ENCODE measurements at places on chromosomes 1 and 21.

DNA sequence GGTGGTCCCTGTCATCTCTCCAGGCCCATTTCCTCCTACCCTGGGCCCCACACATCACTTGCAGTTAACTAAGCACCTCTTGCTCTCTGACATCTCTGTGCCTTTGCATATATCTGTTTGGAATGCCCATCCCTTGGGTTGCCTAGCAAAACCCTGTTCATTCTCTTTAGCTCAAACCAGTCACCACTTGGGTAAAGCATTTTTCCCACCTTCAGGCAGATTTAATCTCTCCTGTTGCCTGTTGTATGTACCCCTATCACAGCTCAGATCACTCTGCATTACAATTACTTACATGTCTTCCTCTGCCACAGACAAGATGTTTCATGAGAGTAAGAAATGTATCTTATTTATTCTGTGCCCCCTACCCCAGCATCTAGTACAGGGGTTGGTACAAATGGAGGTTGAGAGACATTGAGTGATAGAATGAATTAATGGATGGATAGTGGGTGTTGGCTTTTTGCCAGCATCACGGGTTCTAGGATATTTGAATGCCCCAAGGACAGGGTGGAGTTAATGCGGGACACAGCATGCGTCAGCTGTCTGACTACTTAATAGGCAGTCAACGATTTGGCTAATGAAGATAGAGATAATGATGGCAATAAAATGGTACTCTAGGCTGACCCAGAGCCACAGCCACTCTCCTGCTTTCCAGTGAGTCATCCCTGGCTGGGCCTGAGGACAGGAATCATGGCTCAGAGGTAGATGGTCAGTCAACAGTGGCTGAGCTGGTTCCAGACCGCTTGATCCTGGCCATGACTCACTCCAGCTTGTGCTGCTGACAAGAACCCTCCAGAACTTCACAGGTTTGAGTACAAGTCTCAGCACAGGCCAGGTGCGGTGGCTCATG lies 6.5 kb downstream of the NR0B2 start:
- no peak for DNase-seq

DNA sequence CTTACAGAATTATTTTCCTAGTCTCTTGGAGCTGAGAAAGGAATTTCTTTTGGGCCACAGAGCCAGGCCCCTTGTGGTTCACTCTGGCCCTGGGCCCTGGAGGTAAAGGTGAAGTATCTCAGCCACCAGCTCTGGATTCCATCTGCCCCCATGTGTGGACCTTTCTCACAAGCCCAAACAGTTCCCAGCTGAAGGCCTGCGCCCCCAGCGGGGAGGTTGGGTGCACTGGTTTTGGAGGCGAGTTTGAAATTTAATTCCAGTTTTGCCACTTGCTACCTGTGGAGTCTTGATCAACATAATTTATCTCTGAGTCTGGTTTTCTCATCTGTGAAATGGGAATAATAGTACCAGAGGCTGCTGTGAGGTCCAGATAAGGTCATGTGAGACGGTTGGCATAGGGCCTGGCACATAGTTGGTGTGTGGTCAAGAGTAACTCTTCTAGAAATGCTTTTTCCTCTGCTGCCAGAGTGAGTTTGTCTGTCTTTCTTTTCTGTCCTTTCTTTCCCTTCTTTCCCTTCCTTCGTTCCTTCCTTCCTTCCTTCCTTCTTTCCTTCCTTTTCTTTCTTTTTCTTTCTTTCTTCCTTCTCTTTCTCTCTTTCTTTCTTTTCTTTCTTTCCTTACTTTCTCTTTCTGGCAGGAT lies 6.1 kb downstream of the AGTRAP start:
- no peak for DNase-seq

DNA sequence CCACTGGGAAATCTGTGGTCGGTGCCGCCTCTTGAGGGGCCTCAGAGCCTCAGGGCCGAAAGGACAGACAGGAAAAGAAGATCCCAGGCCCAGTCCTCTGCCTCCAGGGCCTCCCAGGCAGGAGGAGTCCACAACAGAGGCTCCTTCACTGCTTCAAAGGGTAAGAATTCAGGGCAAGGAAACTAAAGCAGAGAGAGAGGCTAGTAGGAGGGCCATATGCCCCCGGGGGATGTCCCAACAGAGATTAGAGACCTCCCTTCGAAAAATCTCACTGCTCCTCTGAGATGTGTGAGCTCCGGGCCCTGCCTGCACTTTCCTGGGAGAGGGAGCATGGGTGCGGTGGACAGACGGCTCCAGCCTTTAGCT lies 465.9 kb downstream of the NPHP4 start:
- DNase-seq = no peak

DNA sequence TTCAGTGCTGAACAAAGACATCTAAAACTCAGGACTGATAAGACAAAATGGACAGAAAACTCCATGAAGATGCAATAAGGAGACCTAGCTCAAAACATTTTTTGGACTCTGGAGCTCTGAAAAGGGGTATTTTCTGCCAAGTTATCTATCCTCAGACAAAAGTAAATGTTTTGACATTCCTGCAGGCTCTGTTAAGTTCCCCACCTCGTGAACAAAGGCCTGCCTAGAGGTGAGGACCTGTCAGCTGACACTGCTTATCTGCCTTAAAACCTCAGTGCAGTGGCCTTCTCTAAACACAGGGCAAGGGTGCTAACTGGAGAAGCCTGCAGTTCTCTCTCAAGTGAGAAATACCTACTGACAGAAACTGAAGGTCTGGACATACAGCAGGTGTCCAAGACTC lies 41.1 kb downstream of the COLGALT2 start:
- no peak for DNase-seq

DNA sequence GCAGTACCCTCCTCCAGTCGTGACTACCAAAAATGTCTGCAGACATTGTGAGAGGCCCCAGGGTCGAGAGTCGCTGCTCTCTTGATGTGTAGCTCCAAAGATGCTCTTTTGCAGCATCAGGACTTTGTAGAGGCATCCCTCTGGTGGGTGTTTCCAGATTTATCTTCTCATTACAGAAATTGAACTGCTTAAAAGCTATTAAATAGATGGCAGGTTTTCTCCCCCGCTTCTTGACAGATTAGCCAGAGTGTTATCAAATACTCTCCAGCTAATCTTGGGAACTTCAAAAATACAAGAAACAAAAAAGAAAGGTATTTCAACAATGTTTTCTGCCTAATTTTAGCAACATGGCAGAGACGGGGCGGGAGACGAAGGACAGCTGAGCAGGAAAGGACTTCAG lies 265.2 kb downstream of the KIF26B start:
- DNase-seq = no peak

GRCh38 chr1:108925920-108926319 lies 37.4 kb downstream of the CLCC1 start:
- DNase-seq = no peak

DNA sequence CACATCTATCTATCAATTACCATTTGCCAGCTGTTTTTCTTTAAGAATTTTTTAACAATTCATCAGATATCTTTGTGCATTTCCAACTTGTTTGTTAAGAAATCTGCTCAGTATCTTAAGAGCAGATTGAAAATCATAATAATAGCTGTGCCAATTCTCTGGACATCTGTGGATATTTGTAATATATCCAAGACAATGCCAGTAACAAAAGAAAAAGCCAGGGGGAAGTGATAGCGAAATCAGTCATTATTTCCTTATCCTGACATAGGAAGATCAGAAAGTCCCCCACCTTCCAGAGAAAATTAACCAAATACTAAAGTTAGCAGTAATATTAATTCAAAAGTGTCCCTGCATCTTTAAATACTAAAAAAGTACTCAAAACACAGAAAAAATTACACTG lies 217.1 kb downstream of the RERE start:
- no peak for DNase-seq

GRCh38 chr1:5423109-5423508 lies 569.1 kb downstream of the NPHP4 start:
- peak; percentile 5 for DNase-seq

DNA sequence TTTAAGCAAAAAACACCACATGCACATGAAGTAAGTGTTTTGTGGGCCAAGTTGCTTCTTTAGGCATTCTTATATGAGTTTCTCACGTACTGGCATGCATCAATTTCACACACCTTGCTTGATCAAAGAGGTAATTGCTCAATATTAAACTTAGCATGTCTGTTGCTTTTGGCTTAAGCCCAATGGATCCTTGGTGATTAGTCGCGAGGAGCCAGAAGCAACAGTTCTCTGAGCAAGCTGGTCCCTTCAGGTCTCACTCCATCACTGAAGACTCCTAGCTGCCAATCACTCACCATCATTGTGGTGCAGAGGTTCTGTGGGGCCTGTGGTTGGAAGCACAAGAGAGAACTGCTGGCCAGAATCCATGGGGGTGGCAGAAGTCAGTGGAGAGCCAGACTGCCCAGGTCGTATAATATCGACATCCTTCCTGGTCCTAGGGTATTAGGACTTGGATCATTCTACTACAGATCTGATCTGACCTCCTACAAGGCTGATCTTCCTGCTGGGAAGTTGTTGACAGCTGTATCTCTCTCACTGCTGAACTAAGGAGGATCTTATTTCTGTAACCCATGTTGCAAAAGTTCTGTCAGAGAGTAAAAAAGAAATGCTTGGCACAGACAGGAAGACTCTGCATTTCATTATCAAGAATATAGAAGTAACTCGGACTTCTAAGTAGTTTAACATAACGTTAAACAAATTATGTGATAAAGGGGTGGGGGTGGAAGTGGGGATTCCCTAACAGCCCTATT lies 140.5 kb downstream of the NTPCR start:
- no peak for DNase-seq

GRCh38 chr1:115476616-115477015 lies 138.6 kb upstream of the NGF start:
- DNase-seq = no peak

GRCh38 chr1:223249854-223250631 lies 107.0 kb upstream of the TLR5 start:
- DNase-seq = no peak

- DNase-seq = no peak
These were observed 94.8 kb upstream of the SGIP1 start for GRCh38 chr1:66439031-66439740.

Data from stimulated activated CD4-positive, alpha-beta T cell treated with anti-CD3 and anti-CD28 coated beads, Interleukin-12 subunit alpha, Interleukin-12 subunit beta, amount 100 ng/mL, for 48 hours (primary cell).